ENCODE measurements at places on chromosomes 7 and 10.

DNA sequence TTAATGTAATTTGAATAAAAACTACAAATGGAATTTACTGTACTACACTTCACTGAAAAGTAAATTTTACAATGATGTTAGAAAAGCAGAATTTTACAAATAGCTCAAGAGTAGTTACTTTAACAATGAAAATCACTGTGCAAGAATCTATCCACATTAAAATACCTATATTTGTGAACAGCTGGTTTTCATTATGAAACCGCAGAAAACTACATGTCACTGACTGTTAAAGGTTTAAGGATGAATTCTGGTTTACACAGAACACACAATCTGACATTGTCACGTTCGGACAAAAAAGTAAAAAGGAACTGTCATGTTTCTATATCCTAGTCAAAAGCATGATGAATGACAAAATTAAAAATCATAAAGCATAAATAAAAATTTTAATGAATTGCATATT lies 415.3 kb upstream of the PRKCQ start:
- no peak for DNase-seq

GRCh38 chr7:523347-524336 lies 4.0 kb upstream of the PDGFA start:
- DNase-seq = no peak

GRCh38 chr7:79454361-79454960 lies 994 bp upstream of the MAGI2 start:
- no peak for DNase-seq

DNA sequence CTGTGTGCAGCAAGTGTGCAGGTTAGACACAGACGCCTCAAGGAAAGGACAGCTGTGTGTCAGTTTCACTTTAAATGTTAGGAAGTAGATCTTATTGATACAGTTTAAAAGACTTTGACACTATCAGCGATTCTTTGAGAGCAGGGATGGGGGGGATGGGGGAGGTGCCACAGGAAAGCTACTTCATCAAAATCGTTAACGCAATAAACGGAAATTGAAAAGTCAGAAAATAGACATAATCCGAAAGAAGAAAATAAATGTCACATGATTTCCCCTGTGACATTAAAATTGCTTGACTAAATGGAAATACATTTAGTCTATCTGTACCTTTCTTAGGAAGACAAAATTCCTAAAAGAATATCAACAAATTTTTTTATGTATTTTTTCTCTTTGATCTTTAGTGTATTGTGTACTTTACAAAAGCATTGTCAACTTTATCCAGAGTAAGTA lies 476 bp upstream of the ZNF33B start:
- no peak for DNase-seq

Measured in NCI-H2029 (cell line).